Hippocampal formation (tissue), 2 donors: ENCODE measurements at places on chromosomes 2 and 18.

GRCh38 chr2:169585673-169586072 is 1.5 kb downstream of the PPIG start:
- no peak for DNase-seq

- DNase-seq = no peak
These were observed 193.9 kb downstream of the BCL11A start for GRCh38 chr2:60359569-60359968.

- DNase-seq = no peak
These were observed 91.9 kb downstream of the QPCT start for GRCh38 chr2:37436323-37436722.

DNA sequence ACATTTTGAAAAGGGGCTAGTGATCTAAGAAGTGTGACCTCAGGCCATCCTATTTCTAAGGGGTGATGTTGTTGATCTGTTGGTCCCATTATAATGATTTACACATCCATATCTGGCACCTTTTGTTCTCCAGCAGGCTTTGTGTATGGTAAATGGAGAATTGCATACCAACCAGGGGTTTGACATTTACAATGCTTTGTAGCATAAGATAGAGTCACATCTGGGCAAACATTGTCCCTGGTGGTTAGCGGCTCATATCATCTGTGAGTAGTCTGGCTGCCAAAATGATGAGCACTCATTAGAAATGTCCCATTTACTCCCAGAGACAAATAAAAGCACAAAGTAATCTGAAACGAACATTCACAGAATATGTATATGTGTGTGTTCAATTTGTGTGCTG is 1775.5 kb upstream of the CELF4 start:
- no peak for DNase-seq

DNA sequence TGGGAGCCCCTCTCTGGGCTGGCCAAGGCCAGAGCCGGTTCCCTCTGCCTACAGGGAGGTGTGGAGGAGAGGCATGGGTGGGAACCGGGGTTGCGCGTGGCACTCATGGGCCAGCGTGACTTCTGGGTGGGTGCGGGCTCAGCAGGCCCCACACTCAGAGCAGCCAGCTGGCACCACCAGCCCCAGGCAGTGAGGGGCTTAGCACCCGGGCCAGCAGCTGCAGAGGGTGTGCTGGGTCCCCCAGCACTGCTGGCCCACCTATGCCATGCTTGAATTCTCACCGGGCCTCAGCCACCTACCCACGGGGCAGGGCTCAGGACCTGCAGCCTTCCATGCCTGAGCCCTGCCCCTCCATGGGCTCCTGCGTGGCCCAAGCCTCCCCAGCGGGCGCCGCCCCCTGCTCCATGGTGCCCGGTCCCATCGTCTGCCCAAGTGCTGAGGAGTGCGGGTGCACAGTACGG is 248.5 kb upstream of the HNMT start:
- DNase-seq = no peak

- DNase-seq = no peak
These were observed 81.9 kb downstream of the IKZF2 start for GRCh38 chr2:213069531-213069930.

DNA sequence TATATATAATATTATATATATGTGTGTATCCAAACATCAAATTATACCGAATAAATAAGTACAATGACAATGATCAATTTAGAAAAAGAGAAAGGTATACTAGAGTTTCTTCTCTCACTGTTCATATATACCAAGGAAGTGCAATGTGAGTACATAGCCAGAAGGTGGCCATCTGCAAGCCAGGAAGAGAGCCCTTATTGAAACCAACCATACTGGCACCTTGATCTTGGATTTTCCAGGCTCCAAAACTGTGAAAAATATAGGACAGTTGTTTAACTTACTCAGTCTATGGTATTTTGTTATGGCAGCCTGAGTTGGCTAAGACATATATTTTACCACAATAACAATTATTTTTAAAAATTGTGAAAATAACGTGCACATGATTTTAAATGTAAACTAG is 1490.2 kb upstream of the SLC39A10 start:
- DNase-seq = peak; percentile 6

- DNase-seq = no peak
These were observed 25.1 kb downstream of the STAT4 start for GRCh38 chr2:191125646-191126045.

GRCh38 chr18:70671889-70672565 is 383.2 kb downstream of the SOCS6 start:
- no peak for DNase-seq

- DNase-seq = no peak
These were observed 27.9 kb downstream of the PSD4 start for GRCh38 chr2:113201496-113202304.

DNA sequence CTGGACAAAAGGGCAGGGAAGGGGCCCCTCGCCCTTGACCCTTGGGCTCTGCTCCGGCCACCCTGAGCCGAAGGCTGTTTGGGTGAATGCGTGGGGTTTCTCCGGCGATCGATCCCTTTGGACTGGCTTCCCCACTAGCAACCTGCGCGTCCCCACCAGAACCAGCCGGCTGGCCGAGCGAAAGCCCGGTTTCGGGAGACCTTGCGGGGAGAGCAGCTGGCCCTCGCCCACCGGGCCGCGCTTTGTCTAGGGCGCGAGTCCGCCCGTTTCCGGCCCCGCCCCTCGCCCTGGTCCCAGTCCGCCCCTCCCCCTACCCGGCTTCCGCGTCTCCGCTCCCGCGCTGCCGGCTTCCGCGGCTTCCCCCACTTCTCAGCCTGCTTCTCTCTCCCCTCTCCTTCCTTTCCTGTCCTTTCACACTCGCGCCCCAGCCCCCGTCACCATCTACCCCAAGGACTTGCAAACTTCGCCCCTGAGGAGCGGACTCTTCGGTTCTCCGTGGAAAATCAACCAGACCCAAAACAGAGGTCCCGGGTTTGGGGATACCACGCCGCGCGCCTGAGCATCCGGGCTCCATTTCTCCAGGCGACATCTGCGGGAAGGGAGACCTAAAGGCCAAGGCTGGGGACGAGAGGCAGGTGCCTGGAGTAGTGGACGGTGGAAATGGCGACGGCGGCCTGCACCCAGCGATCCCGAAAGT is 48.0 kb upstream of the ATP6V1B1 start:
- DNase-seq = no peak

DNA sequence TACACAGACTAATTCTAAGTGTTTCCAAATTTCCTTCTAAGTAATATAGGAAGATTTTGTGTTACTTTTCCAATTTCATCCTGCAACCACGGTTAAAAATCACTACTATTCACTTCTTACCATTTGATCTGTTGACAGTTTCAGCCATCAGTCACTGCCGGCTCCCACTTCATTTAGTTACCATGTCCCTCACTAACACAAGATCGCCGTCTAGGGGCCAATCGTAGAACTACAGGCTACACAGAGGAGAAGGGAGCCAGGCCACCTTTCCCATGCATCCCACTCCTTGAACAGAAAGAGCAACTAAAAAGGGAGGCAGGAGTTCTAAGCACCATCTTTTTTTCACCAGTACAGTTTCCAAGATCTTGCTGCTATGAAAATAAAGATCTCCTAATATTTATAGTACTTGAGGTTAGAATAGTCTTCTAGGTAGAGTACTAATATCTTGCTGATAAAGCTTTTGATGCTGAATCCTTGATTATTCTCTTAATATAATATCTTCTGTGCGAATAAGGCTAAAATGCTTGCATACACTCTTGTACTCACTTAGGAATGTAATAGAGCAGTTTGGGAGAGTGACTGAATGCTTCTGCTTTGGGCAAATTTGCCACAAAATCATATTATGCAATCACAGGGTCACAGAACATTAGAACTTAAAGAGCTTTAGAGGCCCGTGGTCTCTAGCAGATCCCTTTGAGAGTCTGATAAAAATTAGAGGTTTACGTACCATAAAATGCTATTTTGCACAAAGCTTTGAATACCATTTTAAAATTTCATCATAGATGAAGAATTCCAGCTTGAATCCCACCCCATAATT is 39.5 kb upstream of the CYP1B1 start:
- no peak for DNase-seq

DNA sequence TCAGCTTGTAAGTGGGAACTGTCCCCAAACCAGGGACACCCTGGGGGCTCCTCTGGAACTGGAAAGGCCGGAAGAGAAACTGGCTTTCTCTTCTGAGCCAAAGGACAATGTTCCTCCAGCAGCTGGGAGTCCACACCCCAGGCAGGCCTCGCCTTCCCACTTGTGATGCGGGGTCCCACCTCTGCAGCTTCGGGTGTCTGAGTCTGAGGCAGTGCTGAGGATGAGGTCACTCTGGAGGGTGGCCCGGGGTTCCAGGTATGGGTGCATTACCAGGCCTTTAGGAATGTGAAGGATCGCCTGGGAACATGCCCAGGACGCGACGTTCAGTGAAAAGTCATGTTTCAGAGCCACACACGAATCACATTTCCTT is 18.2 kb upstream of the BOK start:
- no peak for DNase-seq

DNA sequence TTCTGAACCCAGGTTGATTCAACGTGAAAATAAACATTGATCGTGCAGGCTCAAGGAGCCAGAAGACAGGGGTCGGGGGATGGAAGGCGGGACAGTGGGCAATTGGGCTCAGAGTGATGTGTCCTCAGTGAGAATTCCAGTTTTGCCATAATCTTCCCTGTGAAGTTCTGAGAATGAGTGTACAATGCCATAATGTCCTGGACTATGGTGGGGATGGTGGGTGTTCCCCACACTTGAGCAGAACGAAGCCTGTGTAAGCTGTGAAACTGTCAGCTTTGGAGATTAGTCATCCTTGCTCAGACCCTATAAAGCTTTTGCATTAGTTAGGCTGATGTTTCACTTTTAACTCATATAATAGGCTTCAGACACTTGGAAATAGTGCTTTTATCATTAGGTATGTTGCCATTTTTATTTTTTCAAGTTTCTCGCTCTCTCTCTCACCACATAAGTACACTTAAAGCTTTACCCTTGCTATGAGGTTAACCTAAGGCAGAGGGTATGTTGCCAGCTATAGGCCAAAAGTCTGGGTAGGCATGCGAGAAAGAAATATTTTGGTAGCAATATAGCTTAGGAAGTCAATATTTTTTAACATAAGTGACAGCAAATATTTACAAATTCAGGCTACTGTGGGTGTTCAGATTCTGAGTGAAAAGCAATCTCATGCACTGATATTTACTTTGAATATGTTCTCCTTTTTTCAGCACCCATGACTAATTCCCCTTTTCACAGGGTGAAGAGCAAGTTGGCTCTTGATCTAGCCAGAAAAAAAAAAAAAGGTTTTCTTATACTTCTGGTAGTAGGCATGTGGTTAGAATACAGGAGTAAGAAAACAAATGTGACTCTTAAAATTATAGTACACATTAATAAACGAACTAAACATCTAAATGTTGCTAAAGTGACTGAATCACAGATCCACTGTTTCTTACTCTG is 47.2 kb downstream of the CDC42EP3 start:
- no peak for DNase-seq

DNA sequence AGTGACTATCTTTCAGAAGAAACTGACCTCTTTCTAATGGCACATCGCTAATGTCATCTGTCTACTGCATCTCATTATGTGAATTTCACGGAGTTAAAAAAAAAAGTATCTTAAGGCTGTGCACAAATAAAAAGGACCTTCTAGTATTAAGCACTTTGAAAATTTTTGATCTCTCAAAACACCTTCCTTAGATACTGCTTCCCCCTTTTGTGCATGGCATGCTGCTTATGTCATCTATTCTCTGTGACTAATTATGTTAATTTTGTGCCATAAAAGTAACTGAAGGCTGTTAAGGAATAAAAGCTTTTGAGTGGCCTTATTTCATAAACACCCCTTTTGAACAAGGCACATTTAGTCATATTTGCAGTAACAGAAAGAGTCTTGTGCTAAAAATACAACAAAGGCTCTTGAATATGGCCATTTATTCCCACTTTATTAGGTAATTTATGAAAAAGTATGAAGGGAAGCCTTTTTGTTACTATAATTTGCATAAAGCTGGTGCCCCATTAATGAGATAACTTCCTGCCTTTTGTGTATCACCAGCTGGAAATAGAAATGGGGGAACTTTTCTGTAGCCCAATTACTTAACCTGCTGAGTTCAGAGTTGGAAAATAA is 1412.0 kb upstream of the ZEB2 start:
- no peak for DNase-seq

DNA sequence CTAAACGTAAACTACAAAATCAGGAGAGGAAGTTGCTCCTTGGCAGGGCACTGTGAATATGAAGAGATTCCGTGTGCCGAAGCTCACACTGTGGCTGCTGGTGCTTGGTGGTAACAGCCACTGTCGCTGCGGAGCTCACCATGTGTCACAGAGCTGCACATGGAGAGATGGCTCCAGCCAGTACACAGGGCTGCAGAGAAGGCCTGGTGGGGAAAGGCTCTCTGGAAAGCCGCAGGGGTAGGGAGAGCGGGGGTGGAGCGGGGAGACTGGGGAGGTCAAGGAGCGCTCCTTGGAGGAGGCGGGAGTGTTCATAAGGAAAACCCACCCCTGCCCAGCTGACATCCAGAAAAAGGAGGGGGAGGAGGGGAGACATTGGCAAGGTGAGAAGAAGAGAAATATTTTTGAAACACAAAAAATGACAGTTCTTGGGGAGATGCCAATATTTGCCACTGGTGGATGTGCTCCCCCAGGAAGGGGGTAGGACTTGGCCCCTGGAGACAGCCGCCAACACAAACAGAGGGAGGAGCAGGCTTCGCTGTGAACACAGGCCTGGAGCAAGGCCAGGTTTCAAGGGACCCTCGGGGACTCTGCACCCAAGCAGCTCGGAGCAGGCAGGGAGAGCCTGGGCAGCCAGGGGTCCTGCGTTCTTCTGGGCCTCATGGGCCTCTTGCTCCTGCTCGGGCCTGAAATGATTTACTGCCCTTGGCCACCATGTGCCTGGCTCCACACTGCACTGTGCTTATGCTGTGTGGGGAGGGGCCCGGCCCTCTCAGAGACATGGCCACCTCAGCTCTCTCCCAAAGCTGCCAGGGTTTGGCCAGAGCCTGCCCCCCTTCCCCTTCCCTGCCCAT is 102.6 kb upstream of the GLI2 start:
- no peak for DNase-seq
